ENCODE measurements at places on chromosomes 1 and 21.

GRCh38 chr21:21713651-21714180 lies 715.5 kb downstream of the NCAM2 start:
- no peak for DNase-seq

- no peak for DNase-seq
These were observed 226.4 kb downstream of the PLA2G4A start for GRCh38 chr1:187054862-187055757.

GRCh38 chr1:227899141-227899819 lies 48.5 kb downstream of the WNT9A start:
- DNase-seq, result no peak

DNA sequence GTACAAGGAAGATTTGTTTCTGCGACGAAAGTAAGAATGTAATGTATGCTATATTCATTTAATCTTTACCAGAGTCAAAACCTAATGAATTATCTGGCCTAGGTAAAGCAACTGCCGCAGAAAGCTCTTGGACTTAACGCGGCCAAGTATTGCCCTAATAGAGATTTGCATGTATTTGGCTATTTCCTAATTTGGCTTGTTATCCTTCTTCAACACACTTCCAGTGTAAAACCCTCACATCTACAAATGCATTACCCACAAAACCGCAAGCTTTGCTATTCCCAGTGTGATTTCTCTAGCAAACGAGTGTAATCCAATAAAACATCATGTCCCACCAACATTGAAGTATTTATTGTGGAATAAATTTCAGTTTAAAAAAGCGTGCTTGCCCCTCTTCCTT lies 123.8 kb upstream of the LMO4 start:
- no peak for DNase-seq

GRCh38 chr21:36615274-36615964 lies 83.5 kb upstream of the SIM2 start:
- no peak for DNase-seq

- peak; percentile 27 for DNase-seq
These were observed 770 bp downstream of the NTNG1 start for GRCh38 chr1:107141491-107142126.

DNA sequence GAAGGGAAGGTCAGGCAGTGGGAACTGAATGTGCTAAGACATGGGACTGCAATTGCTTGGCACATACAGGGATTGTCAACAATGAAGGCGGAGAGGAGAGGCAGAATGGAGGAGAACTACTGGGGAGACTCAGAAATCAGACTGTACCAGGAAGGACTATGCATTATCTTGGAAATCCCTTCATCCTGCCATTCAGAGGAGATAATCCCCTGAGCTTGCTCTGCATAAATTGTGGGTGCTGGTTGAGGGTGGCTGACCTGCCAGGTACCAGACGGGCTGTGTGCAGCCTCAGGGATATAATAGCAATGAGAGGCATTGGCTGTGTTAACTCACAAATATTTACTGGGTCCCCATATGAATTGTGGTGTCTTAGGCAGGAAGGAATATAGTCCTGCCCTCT lies 5.0 kb upstream of the TRABD2B start:
- no peak for DNase-seq

- no peak for DNase-seq
These were observed 346.1 kb downstream of the OMA1 start for GRCh38 chr1:58200437-58200836.

- DNase-seq, result no peak
These were observed 7.6 kb downstream of the CLSPN start for GRCh38 chr1:35762141-35762540.

GRCh38 chr1:179353546-179353945 lies 12.2 kb upstream of the AXDND1 start:
- DNase-seq, result no peak

GRCh38 chr1:202858789-202859414 lies 30.0 kb downstream of the RABIF start:
- no peak for DNase-seq

GRCh38 chr1:62508187-62508758 lies 71.4 kb downstream of the USP1 start:
- DNase-seq, result no peak

GRCh38 chr1:224565186-224565585 lies 50.9 kb upstream of the CNIH3 start:
- DNase-seq, result peak; percentile 36

DNA sequence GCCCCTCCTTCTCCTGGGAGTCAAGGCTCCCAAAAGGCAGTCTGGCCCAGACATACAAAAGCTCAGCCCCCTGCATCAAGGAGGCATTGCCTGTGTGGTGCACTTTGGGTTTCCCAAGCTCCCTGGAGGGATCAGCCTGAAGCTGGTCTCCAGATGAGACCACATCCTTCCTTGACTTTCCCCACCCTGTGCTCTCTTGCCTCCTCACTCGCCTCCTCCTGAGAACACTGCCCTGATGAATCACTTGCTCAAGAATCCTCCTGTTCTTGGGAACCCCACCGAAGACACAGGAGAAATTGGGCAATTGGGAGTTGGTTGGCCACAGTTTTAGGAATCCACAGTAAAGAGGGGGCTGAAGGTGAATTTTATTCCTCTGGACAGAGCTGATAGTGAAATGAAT lies 34.8 kb upstream of the LYST start:
- DNase-seq, result no peak

DNA sequence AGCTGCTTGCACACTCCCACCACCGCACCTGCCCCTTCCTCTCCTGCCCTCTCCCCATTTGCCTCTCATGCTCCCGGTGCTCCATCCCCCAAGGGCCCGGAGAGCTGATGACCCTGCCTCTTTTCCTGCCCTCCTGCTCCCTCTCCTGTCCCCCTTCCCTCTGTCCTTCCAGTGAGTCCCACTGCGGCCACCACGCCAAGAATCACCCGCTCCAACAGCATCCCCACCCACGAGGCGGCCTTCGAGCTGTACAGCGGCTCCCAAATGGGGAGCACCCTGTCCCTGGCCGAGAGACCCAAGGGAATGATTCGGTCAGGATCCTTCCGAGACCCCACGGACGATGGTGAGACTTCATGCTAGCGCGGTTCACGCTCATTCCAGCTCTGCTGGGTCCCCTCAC lies 40.7 kb upstream of the IPO9 start:
- no peak for DNase-seq

DNA sequence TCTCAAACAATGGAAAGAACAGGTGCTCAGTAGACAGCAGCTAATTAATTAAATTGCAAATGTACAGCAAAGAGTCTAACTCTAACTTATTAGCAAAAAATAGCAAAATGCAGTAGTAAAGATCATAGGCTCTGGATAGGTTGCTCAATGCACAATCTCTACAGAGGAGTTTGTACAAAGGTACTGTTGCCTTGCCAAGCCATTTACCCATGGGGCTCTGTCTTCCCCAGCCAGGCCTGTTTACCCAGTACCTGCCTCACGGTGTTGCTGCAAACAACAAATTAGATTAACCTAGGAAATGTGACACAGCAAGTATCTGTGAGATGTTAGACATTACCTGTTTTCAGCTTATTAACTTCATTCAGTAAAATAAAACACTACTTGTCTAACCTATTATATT lies 222.0 kb downstream of the DENND1B start:
- no peak for DNase-seq

DNA sequence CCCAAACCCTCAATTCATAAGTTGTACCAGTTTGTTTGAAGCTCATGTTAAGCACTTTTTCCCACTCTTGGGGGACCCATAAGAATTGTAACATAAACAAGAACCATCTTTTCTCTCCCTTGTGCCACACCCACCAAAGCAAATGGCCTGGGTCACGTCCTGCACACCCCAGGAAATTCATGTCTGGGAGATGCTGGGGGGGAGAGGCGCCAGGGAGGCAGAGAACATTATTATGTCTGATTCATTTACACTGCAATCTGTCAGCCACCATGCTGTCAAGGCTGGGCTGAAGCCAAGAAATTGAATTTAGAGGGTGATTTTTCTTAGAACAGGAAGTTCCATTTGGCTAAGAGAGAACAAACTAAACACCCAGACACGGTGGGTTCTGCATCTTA lies 37.2 kb upstream of the IPO9 start:
- DNase-seq, result no peak

DNA sequence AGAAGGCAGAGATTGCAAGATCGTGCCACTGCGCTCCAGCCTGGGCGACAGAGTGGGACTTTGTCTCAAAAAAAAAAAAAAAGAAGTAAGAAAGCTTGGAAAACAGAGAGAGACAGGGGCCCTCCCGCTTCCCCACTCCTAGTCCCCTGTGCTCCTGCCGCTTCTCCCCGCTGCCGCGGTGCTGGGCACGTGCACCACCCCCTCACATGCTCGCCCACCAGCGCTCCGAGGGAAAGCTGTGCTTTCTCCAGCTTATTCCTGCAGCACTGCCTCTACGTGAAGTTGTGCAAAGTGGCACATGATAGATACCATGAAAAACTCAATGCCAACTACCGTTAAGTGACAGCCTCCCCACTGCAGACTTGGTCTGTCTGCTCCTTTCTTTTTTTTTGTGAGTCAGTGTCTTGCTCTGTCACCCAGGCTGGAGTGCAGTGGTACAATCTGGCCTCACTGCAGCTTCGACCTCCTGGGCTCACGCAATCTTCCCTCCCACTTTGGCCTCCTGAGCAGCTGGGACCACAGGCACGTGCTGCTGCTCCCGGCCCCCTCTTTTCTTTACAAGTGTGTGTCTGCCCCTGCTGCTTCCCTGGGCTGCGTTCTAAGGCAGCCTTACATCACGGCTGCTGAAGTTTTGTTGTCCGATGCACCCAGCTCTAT lies 15.4 kb downstream of the SLX9 start:
- DNase-seq, result no peak

DNA sequence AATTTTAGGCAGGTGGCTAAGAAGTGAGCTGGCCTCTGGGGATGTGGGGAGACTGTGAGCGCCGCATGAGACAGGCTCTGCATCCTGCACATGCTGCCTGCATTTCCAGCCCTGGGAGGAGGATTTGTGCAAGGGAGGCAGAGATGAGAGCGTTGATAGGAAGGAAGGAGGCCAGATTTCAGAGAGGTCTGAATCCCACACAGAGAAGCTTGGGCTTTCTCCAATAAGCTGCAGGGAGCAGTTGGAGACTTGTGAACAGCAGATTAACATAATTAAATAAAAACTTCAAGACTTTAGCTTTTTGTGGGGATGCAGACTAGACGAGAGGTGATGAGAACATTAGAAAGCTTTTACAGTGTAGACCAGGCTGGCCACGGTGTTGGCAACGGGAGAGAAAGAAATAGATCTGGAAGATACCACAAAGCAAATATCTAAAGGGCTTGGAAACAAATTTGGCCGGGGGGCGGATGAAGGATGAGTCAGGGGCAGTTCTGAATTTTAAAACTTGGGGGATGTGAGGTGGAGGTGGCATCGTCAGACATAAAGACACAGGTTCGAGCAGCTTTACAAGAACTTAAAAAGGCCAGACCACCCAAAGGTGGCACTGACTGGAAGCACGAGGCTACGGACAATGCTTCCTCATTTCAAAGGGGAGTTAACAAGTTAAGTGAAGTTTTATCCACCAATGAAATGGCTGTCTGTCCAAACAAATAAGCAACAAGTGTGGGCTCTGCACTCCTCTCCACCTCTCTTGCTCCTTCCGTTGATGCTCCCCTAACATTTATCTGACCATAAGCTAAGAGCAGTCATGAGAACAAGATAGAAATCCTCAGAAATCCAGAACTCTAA lies 57.0 kb downstream of the HIVEP3 start:
- no peak for DNase-seq

- DNase-seq, result no peak
These were observed 1058.0 kb upstream of the ADGRL4 start for GRCh38 chr1:80064524-80064923.

DNA sequence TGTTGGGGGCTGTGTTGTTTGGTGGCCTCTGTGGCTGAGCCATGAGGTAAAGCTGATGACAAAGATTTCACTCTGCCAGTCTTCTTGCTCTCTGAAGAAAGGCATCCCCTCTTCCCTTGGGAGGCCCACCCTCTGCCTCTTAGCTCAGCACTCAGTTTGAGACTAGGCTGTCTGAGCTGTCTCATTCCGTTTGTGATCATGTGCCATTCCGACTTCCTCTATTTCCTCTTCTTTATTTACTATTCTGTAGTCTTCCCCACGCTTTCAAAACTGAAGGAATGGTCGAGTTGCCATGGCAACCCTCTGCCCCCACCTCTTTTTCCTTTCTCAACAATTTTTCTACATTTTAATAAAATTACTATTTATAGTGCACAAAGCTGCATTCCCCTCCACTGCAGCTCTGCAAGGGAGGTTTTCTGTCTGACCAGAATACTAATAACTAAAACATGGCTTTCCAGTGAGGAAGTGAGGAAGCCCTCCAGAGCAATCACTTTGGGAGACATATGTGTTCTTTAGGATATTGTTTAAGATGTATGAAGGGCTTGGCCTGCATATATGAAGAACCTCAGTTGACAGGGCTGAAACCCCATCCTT lies 30.8 kb downstream of the KCNA3 start:
- DNase-seq, result no peak

DNA sequence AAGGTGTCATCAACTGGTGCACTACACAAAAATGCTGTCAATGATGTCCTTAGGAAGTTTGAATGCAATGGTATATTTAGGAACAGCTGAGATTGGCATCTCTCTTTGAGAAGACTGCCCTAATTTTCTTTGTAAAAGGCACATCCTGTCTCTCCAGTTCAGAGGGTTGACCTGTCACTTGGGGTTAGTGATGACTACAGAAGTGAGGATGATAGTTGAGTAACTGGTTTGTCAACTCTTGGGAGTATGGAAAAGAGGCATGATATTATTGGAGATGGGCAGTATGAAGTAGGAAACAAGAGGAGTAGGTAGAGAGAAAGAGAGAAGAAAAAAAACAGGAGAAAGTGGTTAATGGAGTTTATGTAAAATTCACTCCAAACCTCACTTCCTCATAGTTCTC lies 40.4 kb upstream of the PIGC start:
- no peak for DNase-seq

DNA sequence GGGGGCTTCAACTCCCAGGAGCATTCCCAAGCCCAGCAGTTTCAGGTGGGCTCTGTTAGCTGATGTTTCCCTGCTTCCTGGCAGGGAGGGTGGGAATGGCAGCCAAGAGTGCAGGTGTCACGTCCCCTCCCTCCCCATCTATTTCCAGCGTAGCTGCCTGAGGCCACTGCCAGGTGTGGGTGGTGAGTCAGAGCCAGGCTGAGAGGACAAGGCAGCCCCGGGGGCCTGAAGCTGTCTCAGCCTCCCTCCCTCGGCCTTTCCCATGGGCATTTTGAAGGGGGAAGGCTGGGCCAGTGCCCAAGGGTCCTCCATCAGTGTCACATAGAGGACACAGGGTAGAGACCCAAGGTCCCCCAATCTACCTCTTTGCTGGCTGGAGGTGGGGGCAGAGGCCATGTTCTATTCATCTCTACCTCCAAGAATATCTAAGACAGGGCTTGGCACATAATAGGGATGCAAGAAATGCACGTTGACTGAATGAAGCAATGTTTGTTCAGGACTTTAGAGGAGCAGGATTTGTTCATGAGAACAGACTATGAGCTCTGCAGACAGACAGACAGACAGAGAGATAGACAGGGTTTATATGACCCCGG lies 34.4 kb upstream of the ID3 start:
- no peak for DNase-seq

GRCh38 chr1:171366085-171366484 lies 52.1 kb downstream of the FMO4 start:
- DNase-seq, result no peak
